ENCODE measurements at places on chromosomes 5 and 9. TPM values are rescaled to one million over a fixed set of nuclear protein-coding genes. Genes with fewer than 3 reads are reported as not detected.

DNA sequence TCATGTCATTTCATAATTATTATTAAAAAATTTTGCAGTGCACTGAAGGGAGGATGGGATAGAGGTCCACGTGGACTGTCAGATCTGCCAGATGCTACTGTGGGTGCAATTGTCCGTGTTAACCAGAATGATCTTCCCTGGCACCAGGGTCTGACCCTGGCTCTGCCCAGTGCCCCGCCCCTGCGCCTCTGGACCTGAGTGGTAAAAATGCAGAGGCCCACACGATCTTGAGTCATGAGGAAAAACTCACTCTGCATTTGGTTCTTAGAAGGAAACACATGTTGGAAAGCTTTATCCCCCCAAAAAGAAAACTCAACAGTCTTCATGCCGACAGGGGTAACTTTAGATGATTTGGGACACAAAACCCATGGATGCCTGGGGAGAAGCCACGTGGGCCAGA is 20.1 kb upstream of the BARX1 start:
- DNase-seq: no peak

- no peak for DNase-seq
Observed at GRCh38 chr5:147911427-147911826, 5.1 kb upstream of the C5orf46 start.

- DNase-seq: peak; percentile 40
Observed at GRCh38 chr5:153513156-153513555, 22.7 kb downstream of the GRIA1 start.

GRCh38 chr5:88290801-88291200 is 22.2 kb upstream of the TMEM161B start:
- no peak for DNase-seq

- DNase-seq: no peak
Observed at GRCh38 chr9:1383899-1384455, 333.8 kb downstream of the DMRT2 start.

DNA sequence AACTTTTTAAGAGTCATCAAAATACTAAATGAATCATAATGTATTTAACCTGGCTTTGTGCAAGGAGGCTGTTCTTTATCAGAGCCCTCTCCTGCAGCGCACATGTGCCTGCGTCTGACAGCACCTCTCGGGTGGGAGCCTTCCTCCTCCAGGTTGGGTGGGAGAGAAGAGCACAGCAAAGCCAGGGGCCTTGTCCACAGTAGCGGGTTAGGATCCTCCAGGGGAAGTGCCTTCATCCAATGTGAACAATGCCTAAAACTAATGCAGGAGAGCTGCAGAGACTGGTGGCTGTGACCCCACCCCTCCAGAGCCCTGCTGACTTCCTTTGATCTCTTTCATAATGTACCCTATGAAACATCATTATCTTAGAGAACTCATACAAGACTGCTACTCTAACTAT is 10.2 kb downstream of the UBE2QL1 start:
- DNase-seq: no peak

DNA sequence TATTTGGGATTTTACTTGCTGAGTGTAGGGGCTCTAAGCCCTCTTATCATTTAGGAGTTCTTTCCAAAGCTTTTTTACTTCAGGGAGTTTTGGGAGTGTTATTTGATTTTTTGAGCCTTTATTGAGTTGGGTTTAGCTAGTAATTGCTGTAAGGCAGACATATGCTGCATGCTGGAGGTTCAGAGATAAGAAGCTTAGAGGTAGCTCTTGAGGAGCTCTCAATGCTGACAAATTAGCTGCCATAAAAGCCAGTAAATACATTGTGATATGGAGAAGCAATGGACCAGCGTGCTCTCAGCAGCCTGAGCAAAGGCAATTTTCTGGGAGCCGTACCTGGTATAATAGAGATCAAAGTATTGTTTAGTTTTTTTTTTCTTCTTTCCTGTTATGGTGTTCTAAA is 11.6 kb downstream of the ARHGEF28 start:
- DNase-seq: no peak

GRCh38 chr5:94888674-94889073 is 270.2 kb downstream of the SLF1 start:
- DNase-seq: peak; percentile 3

DNA sequence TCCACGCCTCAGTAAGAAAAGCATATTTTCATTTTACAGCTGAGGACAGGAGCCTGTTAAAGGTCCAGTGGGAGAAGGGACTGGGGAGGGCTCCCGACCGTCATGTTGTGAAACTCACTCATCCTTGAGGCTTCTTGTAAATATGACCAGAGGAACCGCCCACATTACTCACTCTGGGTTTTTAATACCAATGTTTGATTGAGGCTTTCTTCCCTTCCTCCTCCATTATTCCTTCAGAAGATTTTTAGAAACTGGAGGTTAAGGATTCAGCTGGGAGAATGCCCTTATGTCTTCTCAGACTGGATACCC is 61.4 kb upstream of the GLRX start:
- DNase-seq: peak; percentile 80

GRCh38 chr5:142845954-142846398 is 75.8 kb downstream of the ARHGAP26 start:
- DNase-seq: no peak

- DNase-seq: no peak
Observed at GRCh38 chr9:121574774-121575519, 75.3 kb upstream of the GGTA1 start.

DNA sequence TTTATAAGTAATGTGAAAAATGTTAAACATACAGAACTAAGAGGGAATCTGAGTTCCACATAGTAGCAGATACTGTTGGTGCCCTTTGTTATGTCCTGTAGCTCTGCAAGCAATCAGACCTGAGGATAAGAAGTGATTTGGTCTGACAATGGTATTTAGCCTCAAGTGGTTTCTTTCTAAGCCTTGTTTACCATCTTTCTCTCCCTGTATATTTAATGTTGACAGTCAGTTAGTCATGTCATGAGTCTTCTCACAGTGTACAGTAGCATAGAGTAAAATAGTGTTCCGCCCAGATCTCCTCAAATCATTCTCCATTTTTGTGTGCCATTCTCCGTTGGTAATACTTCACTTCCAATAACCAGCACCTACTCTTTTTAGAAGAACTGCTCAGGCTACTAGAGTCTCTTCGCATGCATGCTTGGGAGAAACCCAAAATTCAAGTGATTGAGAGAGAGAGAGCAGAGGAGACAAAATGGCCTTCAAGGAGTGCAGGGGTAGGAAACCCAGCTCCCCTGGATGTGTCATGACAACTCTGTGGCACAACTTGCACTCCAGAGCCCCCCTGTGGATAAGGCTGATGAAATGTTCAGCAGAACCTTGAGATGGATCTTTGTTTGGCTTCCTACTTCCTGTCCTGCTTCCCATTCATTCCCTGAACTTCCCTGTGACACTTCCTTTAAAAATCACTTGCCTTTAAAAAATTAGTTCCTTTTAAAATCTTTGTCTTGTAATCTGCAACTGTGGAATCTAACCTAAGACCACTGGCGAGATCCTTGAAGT is 129.2 kb upstream of the FST start:
- DNase-seq: no peak

DNA sequence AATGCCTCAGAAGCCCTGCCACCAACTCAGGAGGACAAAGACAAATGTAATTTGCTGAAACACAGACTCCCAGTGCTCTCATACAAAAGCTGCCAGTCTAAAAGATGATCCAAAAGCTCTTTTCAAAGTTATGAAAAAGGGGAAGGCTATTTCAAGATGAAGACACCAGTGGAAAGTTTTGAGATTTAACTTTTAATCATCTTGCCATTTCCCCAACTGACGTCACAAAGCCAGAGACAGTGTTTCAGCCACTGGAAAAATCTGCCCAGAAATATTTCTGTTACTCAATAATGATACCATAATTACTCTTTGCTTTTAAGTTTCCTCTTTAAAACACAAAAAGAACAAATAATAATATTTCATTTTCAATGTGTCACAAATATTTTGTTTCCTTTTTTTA is 20.9 kb downstream of the ENG start:
- DNase-seq: peak; percentile 91

DNA sequence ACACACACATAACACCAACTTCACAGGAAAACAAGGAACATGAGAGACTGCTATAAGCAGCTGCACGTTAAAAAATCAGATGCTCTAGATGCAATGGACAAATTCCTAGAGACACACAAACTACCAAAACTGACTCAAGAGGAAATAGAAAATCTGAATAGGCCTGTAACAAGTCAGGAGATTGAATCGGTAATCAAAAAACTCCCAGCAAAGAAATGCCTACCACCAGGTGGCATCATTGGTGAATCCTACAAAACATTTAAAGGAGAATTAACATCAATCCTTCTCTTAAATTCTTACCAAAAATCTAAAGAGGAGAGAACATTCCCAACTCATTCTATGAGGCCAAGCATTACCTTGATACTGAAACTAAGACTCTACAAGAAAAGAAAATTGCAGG is 54.9 kb downstream of the NDST1 start:
- DNase-seq: peak; percentile 63

GRCh38 chr5:116271446-116272025 is 186.7 kb downstream of the COMMD10 start:
- DNase-seq: peak; percentile 2

The NUDT12 gene
- polyA plus RNA-seq: 6.7 TPM

The CDC20B gene
- polyA plus RNA-seq: 0.20 TPM

The HINT1 gene
- 458 TPM for polyA plus RNA-seq

The SPINK7 gene
- polyA plus RNA-seq: not detected

The ZNF474 gene
- 0.23 TPM for polyA plus RNA-seq

The GADD45G gene
- 1.0 TPM for polyA plus RNA-seq

The SLC36A1 gene
- polyA plus RNA-seq: 6.9 TPM
